ENCODE measurements at places on chromosomes 3 and 15.

DNA sequence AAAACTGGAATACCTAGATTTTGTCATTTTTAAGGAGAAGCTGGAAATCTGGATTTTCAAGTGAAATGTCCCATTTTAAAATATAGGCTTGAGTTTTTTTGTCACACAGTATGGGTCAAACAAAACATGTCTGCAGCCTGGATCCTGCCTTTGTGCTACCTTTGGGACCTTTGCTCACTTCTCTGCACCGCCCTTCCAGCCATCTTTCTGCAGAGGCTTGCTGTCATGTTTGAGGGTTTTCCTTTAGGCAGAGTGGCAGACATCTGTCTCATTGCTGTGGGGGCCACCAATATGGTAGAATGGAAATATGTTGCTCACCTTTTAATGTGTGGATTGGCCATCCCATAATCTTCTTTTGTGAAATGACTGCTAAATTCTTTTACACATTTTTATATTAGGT lies 136.3 kb downstream of the EEFSEC start:
- DNase-seq, result no peak

GRCh38 chr3:44510000-44510368 lies 32.5 kb upstream of the ZNF445 start:
- DNase-seq, result no peak

DNA sequence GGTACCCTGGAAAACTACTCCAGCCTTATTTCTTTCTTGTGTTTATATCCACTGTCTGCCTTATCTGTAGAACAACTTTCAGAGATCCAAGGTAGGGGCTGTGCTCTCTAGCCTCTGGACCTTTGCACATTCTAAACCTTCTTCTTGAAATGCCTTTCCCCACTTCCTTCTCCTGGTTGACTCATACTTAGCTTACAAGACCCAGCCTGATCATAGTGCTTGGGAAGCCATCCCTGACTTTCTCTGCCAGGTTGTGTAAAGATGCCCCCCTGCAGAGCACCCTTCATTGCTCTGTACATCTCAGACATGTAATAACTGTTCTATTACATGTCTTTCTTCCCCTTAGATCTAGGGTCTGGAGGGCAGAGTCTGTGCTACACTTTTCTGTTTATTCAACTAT lies 50.1 kb downstream of the PPM1L start:
- DNase-seq, result peak; percentile 36

DNA sequence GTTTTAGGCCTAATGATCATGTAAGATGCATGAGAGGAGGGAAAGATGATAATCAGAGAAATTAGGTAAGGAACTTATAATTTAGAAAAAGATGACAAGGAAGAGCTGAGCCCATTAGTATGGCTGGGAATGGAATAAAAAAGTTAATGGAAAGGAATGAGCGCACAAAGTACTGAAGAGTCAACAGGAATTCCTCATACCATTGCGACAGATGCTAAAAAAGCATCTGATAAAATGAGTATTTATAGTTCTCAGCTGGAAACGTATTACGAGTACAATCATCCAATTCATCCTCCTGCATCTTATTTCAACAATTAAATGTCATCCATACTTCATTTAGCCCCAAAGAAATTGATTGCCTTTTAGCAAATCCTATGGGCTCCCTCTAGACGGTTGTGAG lies 58.9 kb downstream of the TMCC1 start:
- no peak for DNase-seq

- DNase-seq, result no peak
These were observed 856.2 kb downstream of the TUSC7 start for GRCh38 chr3:117565777-117566176.
